H9 (cell line): ENCODE measurements at places on chromosomes 4 and X. TPM values are rescaled to one million over a fixed set of nuclear protein-coding genes. Genes with fewer than 3 reads are reported as not detected.

- no peak for DNase-seq
Measured at GRCh38 chr4:22941688-22942375, 249.1 kb downstream of the GBA3 start.

DNA sequence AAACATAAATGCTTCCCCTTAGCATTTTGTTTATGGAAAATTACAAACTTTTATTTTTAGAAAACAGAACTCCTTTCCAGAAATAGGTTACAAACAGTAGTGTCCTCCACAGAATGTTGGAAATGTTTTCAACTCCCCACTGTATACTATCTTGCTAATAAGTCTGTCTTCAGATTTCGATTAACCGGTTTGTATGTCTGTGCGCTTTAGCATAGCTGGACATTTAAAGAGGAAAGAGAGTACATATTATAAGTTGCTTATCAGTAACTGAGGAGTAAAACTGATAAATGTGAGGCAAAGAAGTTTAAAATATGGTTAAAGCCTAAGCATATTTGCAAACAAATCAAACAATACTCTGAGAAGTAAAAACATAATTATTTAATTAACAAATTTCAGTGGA lies 3.4 kb downstream of the CXCL8 start:
- no peak for DNase-seq

GRCh38 chr4:154626793-154627484 lies 14.5 kb upstream of the FGG start:
- DNase-seq, result peak; percentile 88

DNA sequence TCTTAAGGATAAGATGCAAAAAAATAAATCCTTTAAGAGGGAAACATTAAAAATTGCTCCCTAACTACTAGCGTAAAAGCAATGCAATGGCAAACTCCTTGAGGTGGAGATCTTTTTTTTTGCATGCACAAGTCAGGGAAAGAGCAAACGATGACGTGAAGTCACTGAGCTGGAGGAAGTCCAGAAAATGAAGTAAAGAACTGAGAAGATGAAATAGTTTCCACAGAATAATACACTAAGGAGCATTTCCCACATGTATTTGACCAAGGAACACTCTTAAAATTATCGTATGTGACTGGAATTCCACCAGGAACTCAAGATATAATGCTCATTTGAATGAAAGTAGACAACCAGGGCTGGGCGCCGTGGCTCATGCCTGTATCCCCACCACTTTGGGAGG lies 21.0 kb upstream of the DOCK11 start:
- no peak for DNase-seq

GRCh38 chr4:137621056-137621455 lies 88.8 kb upstream of the PCDH18 start:
- no peak for DNase-seq

The SFRP2 gene
- total RNA-seq, result 156 and 161 TPM in 2 replicates

DNA sequence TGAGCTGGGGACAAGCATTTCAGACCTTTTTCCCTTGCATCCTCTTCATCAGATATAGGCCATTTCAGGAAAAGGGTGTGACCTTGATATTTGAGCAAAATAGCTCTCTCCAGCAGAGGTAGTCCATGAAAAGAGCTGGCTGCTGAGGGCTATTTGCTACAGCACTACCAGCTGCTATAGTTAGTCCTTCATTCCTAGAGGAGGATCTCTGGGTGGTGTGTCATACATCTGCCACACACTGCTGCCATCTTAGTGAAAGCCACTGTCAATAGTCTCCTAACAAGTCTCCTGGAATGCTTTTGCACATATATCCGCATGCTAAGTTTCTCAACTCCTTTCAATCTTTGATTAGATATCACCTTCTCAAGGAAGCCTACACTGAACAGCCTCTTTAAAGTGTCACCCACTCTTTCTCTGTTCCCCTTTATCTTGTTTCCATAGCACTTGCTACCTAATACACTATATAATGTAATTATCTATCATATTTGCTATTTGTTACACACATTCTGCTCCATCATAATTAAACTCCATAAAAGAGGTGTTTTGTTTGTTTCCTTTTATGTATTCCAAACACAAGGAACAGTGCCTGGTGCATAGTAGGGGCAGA lies 131.9 kb downstream of the TBC1D19 start:
- no peak for DNase-seq

The HMGB3 gene
- total RNA-seq, result 366 and 373 TPM in 2 replicates

The EPGN gene
- not detected in 2 replicates for total RNA-seq

The PITX2 gene
- total RNA-seq, result 7.5 and 8.5 TPM in 2 replicates

The SPATA18 gene
- total RNA-seq, result 3.9 and 5.5 TPM in 2 replicates

The DMRTC1 gene
- not detected in 2 replicates for total RNA-seq

DNA sequence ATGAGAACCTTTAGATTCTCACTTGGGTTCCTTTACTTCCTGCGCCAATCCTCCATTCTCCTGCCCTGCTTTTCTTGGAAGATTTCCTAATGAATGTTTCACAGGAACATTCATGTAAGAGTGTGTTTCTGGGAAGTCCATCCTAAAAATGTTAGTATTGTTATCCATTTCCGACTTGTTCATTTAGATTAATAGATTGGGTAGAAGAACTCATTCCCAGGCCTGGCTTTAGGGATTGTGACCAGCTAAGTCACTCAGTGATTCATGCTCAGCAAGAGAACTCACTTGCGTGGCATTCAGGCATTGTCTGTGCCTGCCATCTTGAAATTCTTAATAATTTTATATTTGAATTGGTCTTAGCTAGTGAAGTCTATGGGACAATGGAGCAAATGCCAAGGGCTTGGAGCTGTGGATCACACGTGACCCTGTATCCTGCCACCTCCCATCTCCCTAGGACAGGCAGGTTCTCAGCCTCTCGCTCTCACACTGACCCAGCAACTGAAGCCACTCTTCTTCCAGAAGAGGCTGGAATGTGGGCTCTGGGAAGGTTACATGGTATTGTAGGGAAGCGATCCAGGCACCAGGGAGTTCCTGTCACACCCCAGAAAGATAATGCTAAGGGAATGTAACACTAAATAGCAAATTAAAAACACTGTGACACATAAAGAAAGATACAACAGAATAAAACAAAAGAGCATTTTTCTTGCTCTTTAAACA lies 562.1 kb downstream of the TMA16 start:
- DNase-seq, result no peak

- DNase-seq, result no peak
Measured at GRCh38 chrX:12994321-12994720, 19.4 kb downstream of the TMSB4X start.

The ADH1C gene
- total RNA-seq, result not detected in 2 replicates

The DDIT4L gene
- total RNA-seq, result 2.1 TPM in 2 replicates

GRCh38 chrX:118250445-118250844 lies 95.5 kb upstream of the WDR44 start:
- DNase-seq, result no peak

- peak; percentile 32 for DNase-seq
Measured at GRCh38 chr4:144645102-144645630, 790 bp upstream of the HHIP start.

- DNase-seq, result no peak
Measured at GRCh38 chrX:133648594-133648993, 233.3 kb upstream of the GPC4 start.

- DNase-seq, result no peak
Measured at GRCh38 chr4:112818594-112818965, 181.6 kb downstream of the LARP7 start.

- DNase-seq, result no peak
Measured at GRCh38 chr4:147088146-147088545, 142.5 kb upstream of the TTC29 start.

The CLTRN gene
- total RNA-seq, result 1.7 and 1.8 TPM in 2 replicates

DNA sequence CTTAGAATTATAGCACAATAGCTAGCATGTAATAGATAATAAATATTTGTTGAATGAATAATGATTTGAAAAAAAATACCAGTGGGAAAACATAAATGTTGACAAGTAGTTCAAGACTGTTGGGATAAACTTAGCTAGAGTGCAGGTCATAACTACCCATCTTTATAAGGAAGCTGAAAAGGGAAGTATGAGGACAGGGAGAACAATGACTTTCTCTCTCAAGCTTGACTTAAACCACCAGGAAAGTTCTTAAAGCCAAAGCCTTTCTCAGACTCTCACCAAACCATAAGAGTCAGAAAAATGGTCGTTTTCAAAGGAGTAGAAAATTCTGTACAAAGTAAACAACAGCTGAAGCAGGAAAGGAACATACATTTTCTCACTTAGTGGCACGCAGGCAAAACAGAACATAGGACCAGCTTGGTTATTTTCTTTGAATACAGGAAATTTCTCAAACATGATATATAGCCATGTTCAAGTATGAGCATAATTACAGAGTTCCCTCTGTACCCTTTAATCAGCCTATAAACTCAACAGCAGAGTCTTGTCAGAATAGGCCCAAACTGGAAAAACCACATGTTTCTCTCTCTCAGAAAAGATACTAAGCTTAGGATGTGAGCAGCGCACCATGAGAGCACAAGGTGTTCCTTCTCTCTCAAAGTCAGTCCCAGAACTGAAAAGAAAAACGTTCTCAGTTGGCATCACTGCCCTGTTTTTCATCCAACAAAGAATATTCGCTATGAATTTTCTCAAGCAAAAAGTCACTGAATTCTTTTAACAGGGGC lies 28.7 kb downstream of the MAPK10 start:
- DNase-seq, result no peak

- peak; percentile 94 for DNase-seq
Measured at GRCh38 chr4:52051615-52052474, 741 bp downstream of the SPATA18 start.

GRCh38 chr4:78345237-78345636 lies 206.3 kb upstream of the ANXA3 start:
- no peak for DNase-seq

DNA sequence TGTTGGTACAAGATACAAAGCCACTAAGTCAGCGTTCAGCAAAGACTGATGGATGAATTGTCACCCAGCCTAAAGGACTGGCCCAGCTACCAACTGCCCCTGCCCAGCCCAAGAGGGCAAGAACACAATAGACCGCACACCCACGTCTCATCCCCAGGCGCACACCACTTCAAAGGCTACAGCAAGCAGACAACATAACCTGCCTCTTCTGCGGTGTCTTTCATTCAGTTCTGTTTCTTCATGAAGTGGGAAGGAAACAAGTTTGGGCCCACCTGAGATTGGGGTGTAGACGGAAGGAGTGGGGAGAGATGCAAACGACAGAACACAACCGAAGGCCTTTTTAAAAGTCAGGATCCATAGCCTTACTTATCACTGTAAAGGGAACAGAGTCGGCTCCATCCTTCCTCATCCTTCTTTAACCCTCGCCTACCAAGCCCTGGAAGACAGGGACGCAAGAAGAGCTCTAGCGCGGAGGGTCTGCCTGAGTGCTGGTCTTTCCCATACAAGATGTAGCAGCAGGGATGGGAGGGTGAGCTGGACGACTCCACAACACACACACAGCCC lies 691 bp downstream of the SCARB2 start:
- no peak for DNase-seq

- DNase-seq, result no peak
Measured at GRCh38 chr4:173280998-173281397, 53.2 kb downstream of the HMGB2 start.

DNA sequence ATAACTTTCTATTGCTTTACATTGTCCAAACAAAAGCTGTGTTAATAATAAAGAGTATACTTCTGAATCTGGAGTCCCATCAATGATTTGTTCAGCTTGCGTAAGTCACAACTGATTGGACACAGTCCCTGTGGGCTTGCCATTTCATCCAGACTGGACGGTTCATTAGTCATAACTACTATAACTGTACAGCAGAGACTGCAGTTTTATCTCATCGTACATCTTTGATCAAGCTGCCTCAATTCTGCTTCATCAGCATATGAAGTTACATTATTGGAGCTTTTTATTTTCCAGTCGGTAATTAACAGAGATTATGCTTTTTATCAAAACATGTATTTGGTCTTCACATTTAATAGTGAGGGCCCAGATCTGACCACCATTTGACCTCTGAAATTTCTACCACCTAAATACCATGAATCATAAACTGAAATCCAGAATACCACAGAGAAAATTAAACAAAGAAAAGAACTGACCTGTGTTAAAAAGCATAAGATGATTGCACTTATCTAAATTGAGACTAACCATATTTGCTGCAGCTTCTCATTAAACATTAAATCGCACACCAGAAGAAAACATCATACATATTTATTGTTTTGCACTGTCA lies 12.5 kb upstream of the MAB21L2 start:
- no peak for DNase-seq

The ANKRD50 gene
- 27.3 and 30.1 TPM in 2 replicates for total RNA-seq

DNA sequence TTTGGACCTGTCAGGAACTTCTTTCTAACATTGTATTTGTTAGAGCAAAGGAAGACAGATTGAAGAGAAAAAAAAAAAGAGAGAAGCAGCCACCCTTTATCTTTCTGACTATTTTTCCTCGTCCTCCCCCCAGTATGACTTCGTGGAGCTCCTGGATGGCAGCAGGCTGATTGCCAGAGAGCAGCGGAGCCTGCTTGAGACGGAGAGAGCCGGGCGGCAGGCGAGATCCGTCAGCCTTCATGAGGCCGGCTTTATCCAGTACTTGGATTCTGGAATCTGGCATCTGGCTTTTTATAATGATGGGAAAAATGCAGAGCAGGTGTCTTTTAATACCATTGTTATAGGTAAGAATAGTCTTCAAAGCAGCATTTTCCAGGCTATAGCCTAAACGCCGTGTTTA lies 237.7 kb downstream of the DCTD start:
- no peak for DNase-seq

DNA sequence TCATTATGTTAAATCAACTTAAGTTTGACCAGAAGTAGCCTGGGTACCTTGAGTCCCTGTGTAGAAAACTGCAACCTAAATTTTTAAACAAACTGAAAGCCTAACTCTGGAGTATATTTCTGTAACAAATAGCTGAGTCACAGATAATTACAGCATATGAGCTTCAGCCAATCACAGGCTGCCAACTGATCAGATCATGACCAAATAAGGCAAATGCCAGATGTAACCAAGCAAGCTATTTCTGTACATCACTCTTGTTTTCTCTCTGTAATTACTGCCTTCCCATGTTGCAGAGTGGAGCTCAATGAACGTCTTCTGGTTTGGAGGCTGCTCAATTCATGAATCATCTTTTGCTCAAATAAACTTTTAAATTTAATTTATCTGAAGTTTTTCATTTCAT lies 980.9 kb upstream of the DIAPH2 start:
- no peak for DNase-seq

- DNase-seq, result no peak
Measured at GRCh38 chr4:98399915-98400314, 138.7 kb downstream of the RAP1GDS1 start.

- DNase-seq, result no peak
Measured at GRCh38 chr4:26420438-26420837, 69.8 kb downstream of the CCKAR start.

DNA sequence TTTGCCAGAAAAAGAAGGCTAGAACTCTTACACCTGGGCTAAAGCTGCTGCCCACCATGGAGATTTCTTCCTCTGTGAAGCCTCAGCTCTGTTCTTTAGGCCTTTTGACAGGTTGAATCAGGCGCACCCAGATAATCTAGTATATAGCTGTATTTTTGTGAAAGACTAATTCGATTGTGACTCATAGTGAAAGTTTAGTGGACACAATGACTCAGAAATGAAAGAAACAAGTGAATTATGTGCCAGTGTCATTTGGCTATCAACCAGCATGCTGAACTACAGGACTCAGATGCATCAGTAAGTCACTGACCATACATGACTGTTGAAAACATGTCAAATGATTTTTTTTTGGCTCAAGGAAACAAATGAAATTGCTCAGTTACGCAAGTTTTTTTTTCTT lies 425.4 kb downstream of the SLITRK2 start:
- DNase-seq, result no peak

The TDO2 gene
- total RNA-seq, result not detected in 2 replicates

- DNase-seq, result no peak
Measured at GRCh38 chrX:22594766-22595165, 322.1 kb downstream of the CBLL2 start.

The CPLX1 gene
- total RNA-seq, result 0.48 and 0.90 TPM in 2 replicates
